ENCODE measurements at places on chromosomes 7 and 10.

- no peak for ATAC-seq
These were observed 103.9 kb upstream of the TNS3 start for GRCh38 chr7:47685712-47686376.

DNA sequence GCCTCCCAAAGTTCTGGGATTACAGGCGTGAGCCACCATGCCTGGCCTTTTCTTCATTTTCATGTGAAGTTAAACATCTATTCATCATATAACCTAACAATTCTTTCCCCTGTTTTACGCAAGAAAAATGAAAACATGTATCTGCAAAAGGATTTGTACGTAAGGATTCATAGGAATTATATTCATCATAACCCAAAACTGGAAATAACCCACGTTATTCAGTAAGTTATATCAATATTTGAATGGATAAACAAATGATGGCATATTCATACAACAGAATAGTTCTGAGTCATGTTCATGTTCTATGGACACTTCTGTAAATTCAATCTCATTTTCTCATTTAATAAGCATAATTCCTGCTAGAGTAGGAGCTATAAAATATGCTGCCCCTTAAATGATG lies 35.2 kb upstream of the CAV2 start:
- no peak for ATAC-seq

- ATAC-seq: peak; percentile 54
These were observed 15.3 kb downstream of the ECHDC3 start for GRCh38 chr10:11757454-11757820.

DNA sequence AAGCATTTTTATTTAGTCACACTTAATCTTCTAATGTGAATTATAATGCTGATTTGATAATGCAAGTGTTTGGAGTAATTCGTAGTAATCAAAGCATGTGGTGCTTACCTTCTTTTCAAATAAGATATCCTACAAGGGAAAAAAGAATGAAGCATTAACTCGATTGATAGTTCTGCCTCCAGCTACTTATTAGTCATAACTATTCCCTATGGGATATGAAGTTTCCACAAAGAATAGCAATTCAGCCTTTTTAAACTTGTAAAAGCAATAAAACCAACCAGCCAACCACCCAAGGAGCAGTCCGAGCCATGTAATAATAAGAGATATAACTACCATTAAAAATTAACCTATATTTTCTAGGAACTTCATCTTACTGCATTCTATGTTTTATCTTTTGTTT lies 11.6 kb downstream of the COL28A1 start:
- ATAC-seq: no peak

DNA sequence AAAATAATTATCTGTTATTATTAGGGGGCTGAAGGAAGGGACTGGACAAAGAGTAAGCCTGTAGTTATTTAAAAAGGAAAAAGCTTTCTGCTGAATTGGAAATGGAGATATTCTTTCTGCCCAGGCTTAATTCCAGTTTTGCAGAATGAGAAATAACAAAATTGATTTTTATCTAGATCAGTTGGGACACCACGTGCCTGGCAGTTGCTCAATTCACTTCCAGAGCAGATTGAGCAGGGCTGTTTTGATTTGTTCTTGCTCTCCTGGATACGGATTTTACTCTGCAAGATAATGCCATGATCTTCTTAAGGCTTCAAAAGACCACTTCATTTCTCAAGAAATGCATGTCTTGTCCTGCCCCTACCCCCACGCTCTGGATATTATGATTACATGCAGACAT lies 524.3 kb downstream of the TCERG1L start:
- no peak for ATAC-seq

- ATAC-seq: no peak
These were observed 28.2 kb downstream of the UBE2H start for GRCh38 chr7:129924602-129925001.

- ATAC-seq: no peak
These were observed 10.7 kb downstream of the RHEB start for GRCh38 chr7:151508991-151509390.

DNA sequence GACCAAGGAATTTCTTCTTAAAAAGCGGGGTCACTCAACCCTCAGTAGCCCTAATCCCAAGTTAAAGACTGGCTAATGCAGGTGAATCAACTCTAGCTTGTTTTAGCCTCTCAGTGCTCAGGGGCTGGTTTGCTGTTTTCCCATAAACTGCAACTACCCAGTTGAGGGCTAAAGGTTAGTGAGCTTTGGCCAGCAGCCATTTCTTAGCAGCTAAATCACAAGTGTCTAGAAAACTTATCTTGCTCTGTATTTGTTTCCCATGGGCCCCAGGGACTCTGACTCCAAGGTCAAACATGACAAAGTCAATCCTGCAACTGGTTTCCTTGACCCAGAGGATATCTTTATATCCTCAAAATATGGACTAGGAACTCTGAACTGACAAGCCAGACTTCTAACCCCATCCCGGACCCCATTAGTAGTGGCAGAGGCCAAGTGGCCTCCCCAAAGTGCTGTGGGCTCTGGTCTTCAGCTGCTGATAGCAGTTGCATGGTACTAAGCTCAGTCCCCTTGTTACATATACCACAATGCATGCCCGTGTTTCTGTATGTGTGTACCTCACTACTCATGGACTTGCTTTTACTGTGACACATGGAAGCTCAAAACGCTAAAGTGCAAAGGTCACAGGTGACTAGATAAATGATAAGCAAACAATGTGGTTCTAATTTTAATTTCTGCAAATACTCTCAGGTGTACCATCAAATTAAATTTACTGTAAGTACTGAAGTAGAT lies 793.0 kb upstream of the IGFBP3 start:
- no peak for ATAC-seq

DNA sequence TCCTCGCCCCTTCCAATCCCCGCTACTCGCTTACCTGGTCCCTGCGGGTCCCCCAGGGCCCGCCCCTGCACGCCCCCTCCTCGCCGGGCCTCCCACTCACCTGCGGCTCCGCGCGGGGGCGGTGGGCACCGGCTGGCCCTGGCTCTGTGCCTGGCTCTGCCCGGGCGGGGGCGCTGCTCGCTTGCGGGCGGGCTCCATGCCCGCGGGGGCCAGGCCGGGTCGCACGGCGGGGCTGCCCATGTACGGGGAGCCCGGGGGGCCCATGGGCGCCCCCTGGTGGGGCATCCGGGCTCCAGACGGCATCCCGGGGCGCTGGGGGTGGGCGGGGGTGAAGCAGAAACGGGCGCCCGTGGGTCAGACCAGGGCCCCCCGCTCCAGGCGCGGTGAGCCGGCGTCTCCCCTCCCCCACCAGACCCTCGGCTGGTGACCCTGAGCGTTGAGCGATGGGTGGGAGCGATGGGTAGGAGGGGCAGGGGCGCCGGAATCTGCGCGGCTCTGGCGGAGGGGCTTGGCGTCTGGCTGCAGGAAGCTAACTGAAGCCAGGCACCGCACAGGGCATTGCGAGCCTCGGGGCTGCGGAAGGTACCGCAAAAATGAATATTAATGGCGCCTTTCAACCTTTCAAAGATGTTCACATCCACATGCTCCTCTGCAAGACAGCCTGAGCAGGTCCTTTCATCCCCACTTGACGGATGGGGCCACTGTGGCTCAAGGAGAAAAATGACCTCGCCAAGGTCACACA lies 3.0 kb downstream of the SMARCD3 start:
- peak; percentile 37 for ATAC-seq

- ATAC-seq: no peak
These were observed 28.4 kb upstream of the MRC1 start for GRCh38 chr10:17780727-17781126.

DNA sequence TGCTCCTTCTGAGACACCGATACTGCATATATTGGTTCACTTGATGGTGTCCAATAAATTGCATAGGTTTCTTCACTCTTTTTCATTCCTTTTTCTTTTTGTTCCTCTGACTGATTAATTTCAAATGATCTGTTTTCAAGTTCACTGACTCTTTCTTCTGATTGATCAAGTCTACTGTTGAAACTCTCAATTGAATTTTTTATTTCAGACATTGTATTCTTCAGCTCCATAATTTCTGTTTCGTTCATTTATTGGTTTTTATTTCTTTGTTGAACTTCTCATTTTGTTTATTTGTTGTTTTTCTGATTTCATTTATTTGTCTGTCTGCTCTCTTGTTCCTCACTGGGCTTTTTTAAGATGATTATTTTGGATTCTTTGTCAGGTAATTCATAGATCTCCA lies 13.6 kb downstream of the CASP7 start:
- ATAC-seq: no peak

DNA sequence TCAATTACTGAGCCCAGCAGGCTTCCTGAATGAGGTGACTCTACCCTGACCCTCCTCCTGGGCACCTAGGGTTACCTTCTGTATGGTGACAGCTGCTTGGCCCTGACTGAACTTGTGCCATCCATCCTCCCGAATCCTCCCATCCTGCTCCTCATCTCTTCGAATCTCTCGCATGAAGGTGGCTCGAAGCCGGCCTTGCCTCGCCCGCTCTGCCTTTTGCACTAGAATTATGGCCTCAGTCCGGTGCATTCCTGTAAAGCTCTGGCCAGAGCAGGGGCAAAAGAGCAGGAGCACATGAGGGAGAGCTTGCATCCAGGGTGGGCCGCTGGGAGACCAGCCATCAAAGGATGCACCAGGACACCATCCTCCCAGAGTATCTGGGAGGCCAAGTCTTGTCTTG lies 7.5 kb downstream of the H2BK1 start:
- no peak for ATAC-seq

GRCh38 chr10:32790483-32790882 lies 167.5 kb downstream of the ITGB1 start:
- no peak for ATAC-seq

GRCh38 chr7:33981226-33981625 lies 75.9 kb downstream of the BMPER start:
- no peak for ATAC-seq

DNA sequence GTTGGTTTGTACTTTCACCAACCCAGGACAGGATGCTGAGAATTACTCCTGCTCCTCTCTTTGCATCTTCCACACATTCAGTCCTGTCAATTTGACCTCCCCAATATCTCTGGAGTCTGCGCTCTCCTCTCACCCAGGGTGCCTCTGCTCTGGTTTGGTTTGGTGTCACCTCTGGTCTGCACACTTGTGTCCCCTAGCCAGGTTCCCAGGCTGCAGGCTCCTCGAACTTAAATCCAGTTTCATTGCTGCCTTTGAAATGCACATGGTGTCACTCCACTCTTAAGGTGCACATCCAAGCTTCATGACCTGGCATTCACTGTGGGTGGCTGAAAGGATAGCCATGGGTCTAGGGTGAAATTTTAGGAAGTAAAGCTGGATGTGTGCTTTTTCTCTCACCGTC lies 271.6 kb downstream of the RPS24 start:
- no peak for ATAC-seq

GRCh38 chr10:47118326-47118725 lies 181.7 kb upstream of the GDF10 start:
- no peak for ATAC-seq

DNA sequence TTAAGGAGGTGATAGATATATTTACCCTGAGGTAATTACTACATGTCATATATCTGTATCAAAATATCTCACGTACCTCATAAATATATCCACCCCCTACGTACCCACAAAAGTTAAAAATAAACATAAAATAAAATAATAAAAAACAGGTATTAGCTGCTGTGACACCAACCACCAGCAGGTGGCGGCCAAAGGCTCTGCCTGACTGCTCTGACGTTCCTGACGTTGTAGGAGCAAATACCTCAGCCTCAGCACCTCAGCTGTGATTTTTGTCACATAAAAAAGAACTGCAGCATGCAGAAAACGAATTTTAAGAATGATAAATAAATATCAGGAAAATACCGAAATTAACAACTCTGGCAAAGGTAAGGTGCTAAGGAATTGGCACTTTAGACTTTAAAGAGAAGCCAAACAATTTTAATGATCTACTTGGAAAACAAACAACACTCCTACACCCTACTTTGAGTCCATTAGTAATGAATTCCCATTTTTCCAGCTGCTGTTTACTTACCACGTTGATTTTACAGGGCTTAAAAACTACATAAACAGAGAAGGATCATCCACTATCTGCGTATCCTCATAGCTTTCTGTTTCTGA lies 125.4 kb upstream of the TARP start:
- ATAC-seq: peak; percentile 90

- peak; percentile 84 for ATAC-seq
These were observed 34.5 kb downstream of the GOT1 start for GRCh38 chr10:99395750-99396445.

- ATAC-seq: no peak
These were observed 6.1 kb upstream of the SCRN1 start for GRCh38 chr7:29995652-29996051.

GRCh38 chr10:44939691-44940401 lies 19.8 kb upstream of the RASSF4 start:
- ATAC-seq: no peak

DNA sequence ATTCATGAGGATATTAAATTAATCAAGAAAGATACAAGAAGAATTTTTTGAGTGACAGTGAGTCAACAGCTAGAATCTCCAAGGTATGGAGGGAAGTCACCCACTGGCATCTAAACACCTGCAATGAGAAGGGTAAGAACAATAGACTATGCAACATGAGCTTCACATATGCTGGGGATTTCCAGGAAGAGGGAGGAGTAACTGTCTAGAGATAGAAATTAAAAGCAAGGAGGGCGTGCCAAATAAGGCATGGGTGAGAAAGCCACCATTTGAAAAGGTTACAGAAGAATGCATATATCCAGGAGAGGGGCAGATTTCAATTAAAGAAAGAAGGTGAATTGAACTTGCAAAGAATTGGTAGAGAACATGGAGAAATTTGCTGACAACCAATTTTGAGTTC lies 365.7 kb downstream of the GPR37 start:
- no peak for ATAC-seq

- ATAC-seq: no peak
These were observed 437.8 kb downstream of the PLXDC2 start for GRCh38 chr10:20254078-20254477.

DNA sequence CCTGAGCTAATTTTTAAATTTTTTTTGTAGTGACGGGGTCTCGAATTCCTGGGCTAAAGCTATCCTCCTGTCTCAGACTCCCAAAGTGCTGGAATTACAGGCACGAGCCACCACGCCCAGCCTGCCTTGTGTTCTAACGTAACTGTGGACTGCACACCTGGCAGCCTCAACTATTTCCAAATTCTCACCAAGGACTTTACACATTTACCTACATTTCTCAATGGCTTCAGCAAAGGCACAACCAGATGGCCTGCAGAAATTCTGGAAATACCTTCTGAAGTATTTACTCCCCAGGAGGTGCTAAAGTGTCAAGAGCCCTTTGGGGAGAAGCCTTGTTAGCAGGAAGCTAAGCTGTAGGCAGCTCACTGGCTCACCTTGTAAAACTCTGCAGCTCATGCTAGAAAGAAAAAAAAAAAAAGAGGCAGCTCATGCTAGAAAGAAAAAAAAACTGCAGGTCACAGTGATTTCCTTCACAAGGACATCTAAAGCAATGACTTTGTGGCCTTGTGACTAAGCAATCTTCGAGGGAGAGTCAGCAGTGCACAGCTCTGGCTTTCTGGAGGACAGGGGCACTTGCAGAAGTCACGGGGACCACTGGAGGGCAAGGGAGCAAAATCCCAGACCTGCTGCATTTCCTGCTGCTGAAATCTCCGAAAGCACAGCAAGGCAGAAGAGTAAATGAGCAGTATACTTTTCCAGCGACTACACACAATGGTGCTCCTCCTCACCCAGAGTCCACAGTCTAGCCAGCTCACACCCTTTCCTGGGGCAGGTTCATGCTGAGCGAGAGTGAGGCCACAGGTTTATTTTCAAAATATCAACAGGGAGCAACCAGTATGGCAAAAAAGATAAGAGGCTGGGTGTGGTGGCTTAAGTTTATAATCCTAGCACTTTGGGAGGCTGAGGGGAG lies 40.4 kb downstream of the BAIAP2L1 start:
- peak; percentile 33 for ATAC-seq
